ENCODE measurements at places on chromosomes 6 and 20.

DNA sequence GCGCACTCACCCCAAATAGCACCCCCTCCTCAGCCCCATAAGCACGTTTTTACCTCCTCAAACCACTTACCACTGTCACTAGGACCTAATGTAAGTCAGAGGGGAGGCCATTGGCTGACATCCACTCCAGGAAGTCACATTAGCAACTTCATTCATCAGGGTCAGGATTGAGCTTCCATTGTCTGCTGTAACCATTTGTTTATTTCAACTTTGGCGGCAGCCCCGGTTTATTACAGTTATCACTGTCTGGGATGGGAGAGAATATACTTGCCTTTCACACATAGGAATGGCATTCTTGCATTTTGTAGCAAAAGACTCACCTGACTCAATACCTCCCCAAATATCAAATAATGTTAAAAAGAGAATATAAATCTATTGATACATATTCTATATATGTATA, 38.3 kb downstream of the MAFB start:
- DNase-seq: no peak

GRCh38 chr6:129486327-129486726, 223.7 kb downstream of the ARHGAP18 start:
- DNase-seq: peak; percentile 28

DNA sequence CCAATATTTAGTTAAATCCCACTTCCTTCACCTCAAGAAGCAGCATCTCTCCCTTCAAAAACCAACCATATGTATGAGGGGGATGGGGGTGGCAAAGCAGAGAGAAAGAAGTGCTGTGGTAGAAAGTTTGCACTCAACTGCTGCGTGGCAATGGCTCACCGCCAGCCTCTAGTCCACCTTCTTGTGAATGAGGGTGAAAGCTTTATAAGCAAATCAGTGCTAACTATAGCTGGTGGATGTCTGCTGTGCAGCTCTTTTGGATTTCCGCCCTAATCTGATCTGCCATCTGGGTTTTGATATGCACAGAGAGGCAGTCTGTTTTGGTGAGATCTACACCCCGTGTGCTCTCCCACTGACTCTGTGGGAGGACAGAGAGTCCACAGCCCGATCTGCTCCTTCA, 281.2 kb upstream of the SUPT3H start:
- peak; percentile 22 for DNase-seq

DNA sequence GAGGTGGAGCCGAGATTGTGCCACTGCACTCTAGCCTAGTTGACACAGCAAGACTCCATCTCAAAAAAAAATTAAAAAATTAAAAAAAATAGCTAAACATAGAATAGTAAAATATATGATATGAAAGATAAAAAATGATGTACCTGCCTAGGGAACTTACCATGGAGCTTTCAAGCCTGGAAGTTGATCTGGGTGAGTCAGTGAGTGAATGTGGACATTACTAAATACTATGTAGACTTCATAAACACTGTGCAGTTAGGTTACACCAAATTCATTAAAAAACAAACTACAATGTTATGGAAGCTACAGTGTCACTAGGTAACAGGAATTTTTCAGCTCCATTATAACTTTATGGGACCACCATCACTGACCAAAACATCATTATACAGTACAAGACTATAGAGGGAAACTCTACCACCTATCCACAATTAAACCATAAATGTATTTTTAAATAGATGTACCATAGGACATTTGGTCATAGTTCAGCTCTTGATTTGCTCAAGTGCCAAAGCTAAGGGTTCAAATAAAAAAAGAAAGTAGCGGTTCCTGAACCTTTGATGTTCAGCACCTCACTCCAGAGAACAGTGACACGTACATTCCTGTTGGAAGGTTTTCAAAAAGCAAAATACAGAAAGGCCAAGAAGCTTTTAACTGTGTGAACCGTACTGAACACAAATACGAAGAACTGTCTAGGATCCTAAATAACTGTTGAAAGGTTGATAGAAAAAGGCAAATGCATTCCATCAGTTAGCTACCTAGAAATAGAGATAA, 52.4 kb upstream of the SPDEF start:
- no peak for DNase-seq

- no peak for DNase-seq
Measured at GRCh38 chr6:159642481-159642880, 50.6 kb downstream of the SOD2 start.

DNA sequence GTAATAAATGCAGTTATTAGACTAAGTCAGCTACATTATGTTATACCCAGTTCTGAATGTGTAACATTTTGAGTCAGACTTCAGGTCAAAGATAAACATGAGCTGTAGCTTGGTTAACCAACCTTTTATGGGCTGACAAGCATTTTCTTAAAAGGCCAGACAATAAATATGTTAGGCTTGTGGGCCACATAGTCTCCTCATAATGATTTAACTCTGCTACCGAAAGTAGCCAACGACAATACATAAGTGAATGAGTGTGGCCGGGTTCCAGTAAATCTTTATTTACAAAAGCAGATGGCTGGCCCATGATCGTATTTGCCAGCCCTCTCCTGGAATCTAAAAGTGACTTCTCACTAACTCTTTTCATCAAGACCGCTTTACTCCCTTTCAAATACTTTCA, 49.9 kb downstream of the ATG5 start:
- no peak for DNase-seq

GRCh38 chr6:122248001-122248669, 151.3 kb upstream of the HSF2 start:
- no peak for DNase-seq

- no peak for DNase-seq
Measured at GRCh38 chr20:64242003-64242796, 13.3 kb upstream of the PCMTD2 start.

GRCh38 chr6:44545224-44545623, 157.7 kb downstream of the CDC5L start:
- DNase-seq: no peak

DNA sequence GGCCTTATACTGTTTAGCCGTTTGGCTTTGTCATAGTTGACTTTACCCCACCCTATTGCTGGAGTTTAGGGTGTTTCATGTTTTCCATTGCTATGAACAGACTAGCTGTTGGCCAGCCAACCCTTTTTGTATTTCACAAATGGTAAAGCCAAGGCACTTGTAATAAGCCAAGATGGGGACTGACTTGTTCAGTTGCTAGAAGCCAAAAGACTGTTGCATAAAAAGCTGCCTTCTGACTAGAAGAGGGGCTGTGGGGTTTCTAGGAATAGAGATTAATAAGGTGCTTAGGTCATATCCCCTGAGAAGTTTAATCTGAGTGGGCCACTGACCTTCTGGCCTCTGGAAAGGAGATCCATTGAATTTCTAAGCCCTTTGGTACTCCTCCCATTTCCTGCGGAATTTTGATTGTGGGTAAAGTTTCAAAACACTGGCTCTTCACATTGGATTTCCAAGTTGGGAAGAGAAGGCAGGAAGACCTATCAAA, 211.1 kb downstream of the PLCB4 start:
- DNase-seq: no peak

DNA sequence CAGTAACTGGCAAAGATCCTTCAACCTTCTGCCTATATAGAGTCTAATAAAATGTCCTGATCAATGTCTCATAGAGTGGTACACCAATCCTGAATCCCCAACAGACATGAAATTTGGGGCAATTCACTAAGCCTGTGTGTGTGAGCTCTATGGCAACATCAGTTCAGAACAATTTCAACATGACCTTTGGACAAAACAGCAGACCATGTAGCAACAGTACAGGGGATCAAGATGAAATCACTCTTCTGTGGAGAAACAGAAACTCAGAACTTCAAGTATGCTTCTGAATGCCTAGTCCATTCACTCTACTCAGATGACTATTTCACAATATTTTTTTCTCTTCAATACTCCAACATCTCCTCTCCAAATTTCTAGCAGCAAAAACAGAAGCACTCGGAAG, 49.1 kb upstream of the OPRM1 start:
- no peak for DNase-seq

- DNase-seq: no peak
Measured at GRCh38 chr20:1335961-1336698, 7.2 kb upstream of the SDCBP2 start.

GRCh38 chr6:2804516-2804915, 37.1 kb downstream of the SERPINB1 start:
- DNase-seq: no peak

- DNase-seq: peak; percentile 82
Measured at GRCh38 chr6:39934131-39934757, at the start of gene MOCS1. Gene MOCS1 (minus strand): TSS chr6:39934462. CDS start chr6:39934417, 45 bp downstream.

GRCh38 chr6:32107406-32107805, 1.7 kb downstream of the TNXB start:
- no peak for DNase-seq

- no peak for DNase-seq
Measured at GRCh38 chr6:6747371-6747770, 158.9 kb downstream of the LY86 start.

DNA sequence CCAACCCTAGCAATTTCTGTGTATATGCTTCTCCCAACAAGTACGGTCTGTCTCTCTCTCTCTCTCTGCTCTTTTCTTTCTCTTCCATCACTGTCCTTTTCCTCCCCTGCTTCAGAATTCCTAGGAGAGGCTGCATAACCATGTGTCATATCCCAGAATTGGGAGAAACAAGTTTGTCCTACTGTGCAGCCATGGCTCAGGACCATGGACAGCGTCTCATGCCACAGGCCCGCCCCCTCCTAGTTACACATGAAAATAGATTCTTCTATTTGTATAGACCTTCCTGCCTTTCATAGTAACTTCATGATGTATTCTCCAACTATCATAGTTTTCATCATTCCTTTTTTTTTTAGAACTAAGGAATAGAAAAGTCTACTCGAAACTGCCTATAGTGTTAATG, 98.0 kb downstream of the FNDC1 start:
- DNase-seq: no peak

- DNase-seq: no peak
Measured at GRCh38 chr6:3297006-3297405, 38.3 kb downstream of the PSMG4 start.

GRCh38 chr6:7821426-7821825, 89.2 kb downstream of the TXNDC5 start:
- no peak for DNase-seq

- no peak for DNase-seq
Measured at GRCh38 chr6:105388392-105388791, 14.5 kb downstream of the PREP start.

DNA sequence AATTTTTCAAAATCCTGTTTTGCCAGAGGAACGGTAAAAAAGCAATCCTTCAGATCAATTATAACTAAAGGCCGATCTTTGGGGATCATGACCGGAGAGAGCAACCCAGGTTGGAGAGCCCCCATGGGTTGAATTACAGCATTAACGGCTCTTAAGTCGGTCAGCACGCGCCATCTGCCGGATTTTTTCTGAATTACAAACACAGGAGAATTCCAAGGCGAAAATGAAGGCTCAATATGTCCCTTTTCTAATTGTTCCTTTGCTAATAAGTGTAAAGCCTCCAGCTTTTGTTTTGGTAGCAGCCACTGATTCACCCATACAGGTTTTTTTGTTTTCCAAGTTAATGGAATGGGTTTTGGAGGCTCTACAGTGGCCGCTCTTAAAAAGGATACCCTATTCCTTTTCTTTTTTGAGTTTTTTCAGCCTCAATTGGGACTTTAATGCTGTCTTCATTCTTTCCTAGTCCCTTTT, 16.9 kb upstream of the PTCRA start:
- peak; percentile 74 for DNase-seq

GRCh38 chr6:32200711-32201475, 8.4 kb upstream of the GPSM3 start:
- DNase-seq: no peak

- DNase-seq: no peak
Measured at GRCh38 chr6:34044945-34045595, 100.8 kb downstream of the GRM4 start.

GRCh38 chr6:4133941-4134838, 1.2 kb downstream of the ECI2 start:
- no peak for DNase-seq

DNA sequence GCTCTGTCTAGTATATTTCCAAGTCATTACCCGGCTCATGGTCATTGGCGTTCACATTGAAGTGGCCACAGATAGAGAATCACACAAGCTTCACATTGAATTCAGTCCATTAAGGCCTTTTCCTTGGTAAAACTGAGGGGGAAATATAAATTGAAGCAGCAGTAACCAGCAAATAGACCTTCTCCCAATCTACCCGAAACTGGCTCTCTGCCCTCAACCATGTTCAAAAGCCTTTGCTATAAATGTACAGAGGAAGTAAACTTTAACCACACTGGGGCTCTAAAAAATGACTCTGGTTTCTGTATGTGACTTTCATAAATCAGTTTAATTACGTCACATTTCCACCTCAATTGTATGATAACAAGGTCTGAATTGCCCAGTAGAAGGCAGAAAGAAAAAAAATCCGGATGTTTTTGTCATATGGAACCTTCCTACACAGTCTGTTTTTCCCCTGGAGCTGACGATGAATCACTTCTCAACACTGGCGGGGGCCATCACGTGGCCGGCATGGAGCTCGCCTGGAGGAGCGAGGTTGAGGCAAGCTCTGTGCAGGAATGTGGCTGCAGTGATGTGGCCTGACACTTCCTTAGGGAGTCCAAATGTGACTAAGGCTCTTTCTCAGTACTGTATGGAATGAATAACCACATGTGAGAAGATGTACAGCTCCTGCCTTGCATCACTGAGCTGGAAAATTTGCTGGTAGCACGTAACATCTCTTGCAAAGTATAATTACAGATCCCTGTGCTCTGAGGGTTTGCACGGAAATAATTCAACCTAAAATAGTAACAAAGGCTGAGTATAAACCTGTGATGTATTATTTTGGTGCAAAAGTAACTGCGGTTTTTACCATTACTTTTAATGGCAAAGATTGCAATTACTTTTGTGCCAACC, 58.6 kb upstream of the SNX9 start:
- peak; percentile 85 for DNase-seq

DNA sequence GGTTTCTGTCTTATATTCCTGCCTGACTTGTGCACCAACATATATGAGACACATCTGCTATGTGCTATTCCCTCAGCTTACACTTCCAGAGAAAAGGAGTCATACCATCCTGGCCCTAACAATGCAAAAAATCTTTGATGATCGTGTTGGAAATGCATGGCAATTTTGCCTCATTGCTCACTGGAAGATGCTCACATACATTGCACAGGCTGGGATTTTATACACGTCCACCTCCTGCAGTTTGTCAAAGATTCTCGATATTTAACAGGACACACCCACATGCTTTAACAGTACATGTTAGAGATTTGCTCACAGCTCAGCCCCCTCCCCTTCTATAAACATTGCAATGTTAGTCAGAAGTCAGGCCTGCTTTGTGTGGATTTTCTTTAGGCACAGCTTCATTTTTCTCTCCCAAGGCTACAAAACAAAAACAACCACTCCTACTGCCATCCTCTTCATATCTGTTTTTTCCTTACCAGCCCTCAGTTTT, 66.1 kb downstream of the ADGB start:
- DNase-seq: no peak

- peak; percentile 81 for DNase-seq
Measured at GRCh38 chr6:93721386-93722048, 302.2 kb upstream of the EPHA7 start.

GRCh38 chr6:135784507-135784906, 67.0 kb upstream of the PDE7B start:
- no peak for DNase-seq
